IPS-NIHi11 (cell line): ENCODE measurements at places on chromosomes 6 and 20.

- DNase-seq = no peak
Measured at GRCh38 chr20:58754584-58754983, 62.0 kb downstream of the NPEPL1 start.

GRCh38 chr6:114382406-114382805, 39.6 kb upstream of the HS3ST5 start:
- DNase-seq = no peak

DNA sequence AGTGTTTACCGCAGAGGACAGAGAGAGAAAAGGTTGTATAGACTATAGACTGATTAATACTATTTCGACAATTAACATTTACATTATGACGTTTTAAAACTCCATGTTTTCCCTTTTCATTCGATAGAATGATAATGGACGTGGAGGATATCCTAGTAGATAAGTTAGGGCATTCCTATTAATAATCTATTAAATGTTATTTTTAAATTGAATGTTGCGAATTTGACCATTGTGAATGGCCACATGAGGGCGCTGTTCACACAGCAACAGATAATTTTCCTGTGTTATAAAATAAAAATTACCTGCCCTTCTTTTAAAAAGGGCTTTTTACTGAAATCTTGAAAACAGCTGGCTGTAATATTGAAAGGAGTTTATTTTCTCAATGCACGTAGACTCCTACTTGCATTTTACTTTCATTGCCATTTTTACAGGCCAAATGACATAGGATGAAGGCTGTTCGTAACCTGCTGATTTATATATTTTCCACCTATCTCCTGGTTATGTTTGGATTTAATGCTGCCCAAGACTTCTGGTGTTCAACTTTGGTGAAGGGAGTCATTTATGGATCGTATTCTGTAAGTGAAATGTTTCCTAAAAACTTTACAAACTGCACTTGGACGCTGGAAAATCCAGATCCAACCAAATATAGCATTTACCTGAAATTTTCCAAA, 3.3 kb downstream of the ADGRB3 start:
- peak; percentile 34 for DNase-seq

DNA sequence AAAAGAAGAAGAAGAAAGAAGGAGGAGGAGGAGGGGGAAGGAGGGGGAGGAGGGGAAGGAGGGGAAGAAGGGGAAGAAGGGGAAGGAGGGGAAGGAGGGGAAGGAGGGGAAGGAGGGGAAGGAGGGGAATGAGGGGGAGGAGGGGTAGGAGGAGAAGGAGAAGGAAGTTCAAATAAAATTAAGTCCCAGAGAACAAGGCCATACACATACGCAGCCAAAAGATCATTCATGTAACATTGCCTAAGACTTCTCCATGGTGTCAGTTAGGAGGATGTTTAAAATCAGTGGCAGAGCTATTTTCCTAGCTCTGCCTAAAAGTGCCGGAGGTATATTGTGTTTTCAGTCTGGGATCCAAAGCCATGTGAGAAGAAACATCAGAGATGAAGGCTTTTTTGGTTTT, 75.8 kb downstream of the PLCB4 start:
- DNase-seq = no peak

DNA sequence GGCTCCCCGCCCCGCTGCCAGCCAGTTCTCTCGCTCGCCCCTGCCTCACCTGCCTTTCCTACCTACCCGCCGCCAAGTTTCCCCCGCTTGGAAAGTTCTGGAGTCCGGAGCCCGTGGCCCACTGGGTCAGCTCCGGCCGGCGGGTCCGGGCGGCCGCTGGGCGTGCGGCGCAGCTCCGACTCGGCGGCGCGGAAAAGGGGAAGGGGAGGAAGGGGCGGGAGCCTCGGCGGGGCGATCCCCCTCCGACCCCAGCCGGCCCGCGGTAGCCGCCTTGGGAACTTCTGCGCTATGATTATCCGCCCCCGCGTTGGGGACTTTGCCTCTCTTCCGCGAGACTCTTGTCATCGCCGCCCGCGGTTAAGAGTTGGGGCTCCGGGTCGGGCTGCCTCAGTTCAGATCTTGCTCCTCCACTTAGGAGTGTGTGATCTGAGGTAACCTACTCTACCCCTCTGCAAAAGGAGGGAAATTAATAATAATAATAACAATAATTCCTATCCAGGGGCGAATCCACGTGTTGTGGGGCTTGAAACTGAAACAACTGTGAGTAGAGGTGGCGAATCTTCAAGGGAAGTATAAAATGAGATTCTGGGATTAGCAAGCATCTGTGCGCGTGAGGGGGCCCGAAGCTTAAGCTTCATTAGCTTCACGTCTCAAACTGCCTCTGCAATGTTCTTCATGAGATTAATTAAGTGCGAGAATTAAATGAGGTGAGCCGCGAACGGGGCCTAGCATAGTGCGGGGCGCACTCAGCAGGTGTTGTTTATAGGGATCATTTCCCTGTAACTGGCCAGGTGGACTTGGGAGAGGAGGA, 30.8 kb downstream of the SF3B5 start:
- DNase-seq = peak; percentile 67

DNA sequence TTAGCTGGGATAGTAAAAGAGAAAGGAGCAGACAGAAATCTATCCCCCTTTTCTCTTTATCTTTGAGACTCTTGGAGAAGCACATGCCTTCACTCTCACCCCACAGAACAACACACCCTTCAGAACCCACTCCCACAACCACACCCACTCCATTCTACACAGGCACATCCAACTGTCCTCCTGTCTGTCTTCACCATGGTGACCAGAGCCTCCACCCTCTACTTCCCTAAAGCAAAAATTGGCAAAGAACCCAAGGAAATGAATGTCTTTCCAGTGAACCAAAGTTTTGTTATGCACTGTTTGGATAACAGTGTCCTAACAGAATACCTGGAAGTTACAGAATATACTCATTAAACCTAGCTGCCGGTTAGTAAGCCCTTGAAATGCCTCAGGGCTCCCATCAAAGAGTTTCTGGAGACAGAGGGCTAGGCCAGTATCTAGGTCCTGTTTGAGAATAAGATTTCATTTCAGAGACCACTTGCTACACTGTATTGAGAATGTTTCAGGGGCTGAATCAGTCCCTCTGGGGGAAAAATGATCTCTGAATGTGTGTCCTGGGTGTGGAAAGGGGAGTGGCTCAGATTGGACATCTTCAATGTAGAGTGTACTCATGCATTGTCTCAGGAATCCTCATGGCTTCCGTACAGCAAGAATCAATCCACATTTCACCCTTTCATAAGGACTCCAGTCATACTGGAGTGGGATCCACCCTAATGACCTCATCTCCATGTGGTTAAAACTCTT, 101.1 kb downstream of the LY86 start:
- no peak for DNase-seq

- no peak for DNase-seq
Measured at GRCh38 chr6:159756508-159756907, 5.3 kb upstream of the ACAT2 start.

DNA sequence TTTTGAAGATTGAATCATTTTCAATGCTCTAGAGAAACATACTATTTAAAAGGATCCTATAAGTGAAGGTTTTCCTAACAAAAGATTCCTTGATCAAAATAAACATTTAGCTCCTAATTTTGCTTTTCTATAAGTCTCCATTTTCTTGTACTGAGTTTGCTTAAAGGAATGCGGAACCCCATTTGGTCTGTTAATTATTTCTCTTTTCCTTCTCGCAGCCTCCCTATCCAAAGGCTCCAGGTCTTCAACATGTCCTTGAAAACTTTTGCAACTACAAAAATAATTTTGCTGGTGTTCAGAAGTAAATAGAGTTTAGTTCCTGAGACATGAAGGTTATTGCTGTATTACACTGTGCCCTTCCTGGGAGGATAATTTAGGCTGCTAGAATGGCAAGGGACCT, 8.3 kb upstream of the NPEPL1 start:
- DNase-seq = no peak

DNA sequence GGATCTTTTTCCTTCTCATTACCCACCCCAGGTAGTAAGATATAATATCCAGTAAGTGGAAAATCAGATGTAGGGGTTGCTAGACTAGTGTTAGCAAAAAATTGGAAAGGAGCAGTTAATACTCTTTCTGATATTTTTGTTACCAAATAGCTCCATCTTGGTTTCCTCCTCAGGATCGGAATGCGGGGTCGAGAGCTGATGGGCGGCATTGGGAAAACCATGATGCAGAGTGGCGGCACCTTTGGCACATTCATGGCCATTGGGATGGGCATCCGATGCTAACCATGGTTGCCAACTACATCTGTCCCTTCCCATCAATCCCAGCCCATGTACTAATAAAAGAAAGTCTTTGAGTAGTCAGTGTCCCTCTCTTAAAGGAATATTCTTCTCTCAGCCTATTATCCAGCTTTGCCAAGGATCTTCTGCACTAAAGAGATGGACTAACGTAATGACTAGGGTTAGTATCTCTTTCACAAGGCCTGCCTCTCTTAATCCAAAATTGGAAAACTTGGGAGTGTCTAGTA, 1.5 kb downstream of the ROMO1 start:
- DNase-seq = no peak

GRCh38 chr20:3648951-3649350, 14.2 kb downstream of the GFRA4 start:
- DNase-seq = no peak

DNA sequence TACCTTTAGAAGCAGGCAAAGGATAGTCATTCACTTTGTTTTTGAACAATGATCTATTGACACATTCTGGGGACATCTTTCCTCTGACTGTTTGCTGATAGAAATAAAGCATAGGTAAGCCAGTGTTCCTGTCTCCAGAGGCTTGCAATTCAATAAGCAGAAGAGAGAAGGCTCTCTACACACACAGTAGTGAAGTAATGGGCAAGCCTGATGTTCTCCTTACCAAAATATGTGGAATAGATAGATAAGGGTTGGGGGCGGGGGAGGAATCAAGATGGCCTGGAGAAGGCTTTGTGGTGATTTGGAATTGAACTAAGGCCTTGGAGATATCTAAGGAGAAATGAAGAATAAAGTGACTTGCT, 27.3 kb downstream of the PAQR8 start:
- DNase-seq = no peak
